Progenitor cell of endocrine pancreas (in vitro differentiated cells): ENCODE measurements at places on chromosomes 11 and 22. TPM values are rescaled to one million over a fixed set of nuclear protein-coding genes. Genes with fewer than 3 reads are reported as not detected.

Gene DDIAS
- total RNA-seq: 7.1 and 7.8 TPM in 2 replicates

Gene LIPT2
- total RNA-seq: 8.8 and 9.1 TPM in 2 replicates

Gene ZNF214
- 10.8 and 11.4 TPM in 2 replicates for total RNA-seq

Gene CCDC15
- total RNA-seq: 3.8 and 4.0 TPM in 2 replicates

Gene ART5
- total RNA-seq: 1.8 and 3.8 TPM in 2 replicates

Gene SCGB1D2
- total RNA-seq: not detected in 2 replicates

Gene TST
- total RNA-seq: 41.9 and 44.5 TPM in 2 replicates

Gene APLNR
- total RNA-seq: 0.12 TPM in 1 of 2 replicates, not detected in the other

- no peak for DNase-seq
- H3K4me1 ChIP-seq: peaks cover 10% of the 10 kb centered on the region
- no peaks in the 10 kb centered on the region for H3K36me3 ChIP-seq
These were observed 28.8 kb downstream of the TOB2 start for GRCh38 chr22:41417622-41418390.

- no peak overlapping the region for H3K27ac ChIP-seq
- no peak overlapping the region for H3K4me3 ChIP-seq
These were observed 129.5 kb downstream of the SLC1A2 start for GRCh38 chr11:35289821-35290220.

- no peak overlapping the region for H3K27ac ChIP-seq
- no peak for DNase-seq
- no peaks in the 10 kb centered on the region for H3K36me3 ChIP-seq
- H3K4me1 ChIP-seq: peaks cover 3% of the 10 kb centered on the region
These were observed 106.9 kb downstream of the WT1 start for GRCh38 chr11:32328392-32328791.

DNA sequence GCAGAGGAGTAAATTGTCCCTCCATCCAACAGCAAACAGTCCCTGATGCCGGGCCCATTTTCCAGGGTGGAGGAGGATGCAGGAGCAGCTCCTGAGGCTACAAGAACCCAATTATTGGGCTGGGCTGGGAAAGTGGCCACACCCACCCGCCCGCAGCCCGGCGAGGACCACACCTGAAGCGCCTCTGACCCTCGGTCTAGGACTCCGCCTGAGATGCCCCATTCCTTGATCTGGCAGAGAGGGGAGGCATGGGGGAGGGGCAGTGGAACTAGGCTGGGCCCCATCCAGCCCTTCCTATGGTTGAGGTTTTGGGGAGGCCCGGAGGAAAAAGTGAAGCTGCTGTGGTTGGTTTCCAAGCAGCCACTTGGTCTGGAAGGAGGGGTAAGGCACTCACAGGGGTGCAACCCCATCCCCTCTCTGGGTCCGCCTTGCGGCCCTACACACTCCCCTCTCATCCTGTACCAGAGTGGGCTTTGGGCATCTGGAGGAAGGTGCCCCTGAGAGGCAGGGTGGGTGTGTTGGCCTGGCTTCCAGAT, 2.4 kb upstream of the LGALS1 start:
- no peaks in the 10 kb centered on the region for H3K36me3 ChIP-seq
- no peak overlapping the region for H3K4me3 ChIP-seq
- H3K4me1 ChIP-seq: peaks cover 1% of the 10 kb centered on the region
- no peak overlapping the region for H3K27ac ChIP-seq
- peaks cover 11% of the 10 kb centered on the region for H3K27me3 ChIP-seq

GRCh38 chr11:130449996-130450769, 1.7 kb downstream of the ADAMTS15 start:
- H3K27me3 ChIP-seq: peaks cover 71% of the 10 kb centered on the region
- peaks cover 5% of the 10 kb centered on the region for H3K4me1 ChIP-seq
- DNase-seq: peak; percentile 53
- peak overlapping the region; percentile 77 for H3K4me3 ChIP-seq
- H3K36me3 ChIP-seq: no peaks in the 10 kb centered on the region

DNA sequence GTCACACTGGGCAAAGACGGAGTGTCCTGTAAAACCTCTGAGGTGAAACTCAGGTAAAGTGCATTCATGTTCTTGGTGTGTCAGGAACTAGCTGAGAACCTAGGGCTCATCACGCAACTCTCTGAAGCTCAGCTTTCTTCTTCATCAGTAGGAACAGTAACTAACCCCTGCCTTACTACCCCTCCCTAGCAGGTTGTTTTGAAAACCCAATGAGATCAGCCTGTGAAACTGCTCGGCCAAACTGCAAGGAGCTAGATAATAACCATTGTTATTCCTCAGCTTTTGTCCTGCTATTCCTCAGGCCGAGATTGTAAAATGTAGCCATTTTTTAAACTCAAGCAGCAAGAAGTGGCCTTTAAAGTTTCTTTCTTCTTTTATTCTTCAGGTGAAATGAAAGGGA, 9.8 kb upstream of the FJX1 start:
- H3K4me1 ChIP-seq: no peaks in the 10 kb centered on the region
- H3K4me3 ChIP-seq: no peak overlapping the region
- peaks cover 27% of the 10 kb centered on the region for H3K27me3 ChIP-seq
- no peak for DNase-seq

DNA sequence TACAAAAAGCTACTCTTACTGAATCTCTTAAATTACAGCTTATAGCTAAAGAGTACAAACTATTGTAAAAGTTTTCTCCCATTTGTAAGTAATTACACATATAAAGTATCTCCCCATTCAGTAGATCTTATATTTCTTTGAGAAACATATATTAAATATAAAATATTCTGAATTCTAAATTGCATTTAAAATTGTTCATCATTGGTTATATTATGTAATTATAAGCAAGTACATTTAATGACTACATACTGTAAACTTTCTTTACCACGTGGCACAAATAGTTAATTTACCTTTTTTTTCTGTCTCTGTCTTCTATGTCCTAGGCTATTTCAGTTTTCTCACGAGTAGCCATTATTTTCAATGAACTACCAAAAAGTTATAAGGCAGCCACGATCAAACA, 101.2 kb upstream of the SERPIND1 start:
- H3K36me3 ChIP-seq: no peaks in the 10 kb centered on the region
- H3K27me3 ChIP-seq: no peaks in the 10 kb centered on the region
- H3K4me3 ChIP-seq: no peak overlapping the region

DNA sequence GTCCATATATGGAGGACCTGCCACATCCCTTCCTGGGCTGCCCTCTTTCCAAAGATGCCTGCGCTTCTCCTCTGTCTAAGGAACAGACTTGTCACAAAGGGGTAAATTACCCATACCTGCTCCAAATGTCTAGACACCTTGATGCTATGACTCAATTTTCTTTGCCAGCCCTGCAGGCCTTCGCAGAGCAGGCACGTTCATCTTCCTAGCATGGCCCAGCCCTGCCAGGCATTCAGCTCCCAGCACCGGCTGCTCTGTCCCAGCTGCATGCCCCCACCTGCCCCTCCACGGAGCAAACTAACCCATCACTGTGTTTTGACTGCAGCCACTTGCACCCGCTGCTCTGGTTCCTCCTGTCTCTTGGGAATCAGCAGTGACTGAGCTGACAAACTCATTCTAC, 526.1 kb downstream of the MIAT start:
- no peak overlapping the region for H3K27ac ChIP-seq
- peaks cover 27% of the 10 kb centered on the region for H3K27me3 ChIP-seq
- no peak overlapping the region for H3K4me3 ChIP-seq
- no peaks in the 10 kb centered on the region for H3K36me3 ChIP-seq

GRCh38 chr22:30425616-30426387, at the start of gene MTFP1:
Gene MTFP1, plus strand, starts transcription at chr22:30425768. Its CDS starts 112 bp downstream, at chr22:30425880.
- H3K27me3 ChIP-seq: no peaks in the 10 kb centered on the region
- H3K27ac ChIP-seq: peak within 1 kb of the TSS; percentile 84
- H3K4me1 ChIP-seq: peaks cover 26% of the 10 kb centered on the region
- peaks cover 1% of the 10 kb centered on the region for H3K36me3 ChIP-seq

DNA sequence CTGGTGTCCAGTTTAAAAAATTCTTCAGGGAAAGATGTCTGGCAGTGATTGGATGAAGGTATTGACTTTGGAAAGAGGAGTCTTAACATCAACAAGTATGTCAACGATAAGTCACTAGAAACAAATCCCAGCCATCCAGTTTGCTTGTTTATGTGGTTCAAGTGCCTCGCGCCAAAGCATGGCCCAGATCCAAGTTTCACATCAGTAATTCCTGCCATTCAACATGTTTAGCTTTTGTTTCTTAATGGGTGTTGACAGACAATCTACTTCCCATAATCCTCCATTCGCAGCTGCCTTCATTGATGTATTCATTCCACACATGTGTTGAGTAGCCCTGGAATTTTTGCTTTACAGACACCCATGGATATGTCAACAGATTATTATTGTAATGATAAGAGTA, 77.8 kb downstream of the UBASH3B start:
- DNase-seq: no peak
- H3K4me1 ChIP-seq: peaks cover 6% of the 10 kb centered on the region
- no peaks in the 10 kb centered on the region for H3K36me3 ChIP-seq
- H3K27me3 ChIP-seq: peaks cover 9% of the 10 kb centered on the region

GRCh38 chr11:103673773-103674172, 362.7 kb upstream of the DDI1 start:
- no peak overlapping the region for H3K4me3 ChIP-seq
- no peak overlapping the region for H3K27ac ChIP-seq
- no peaks in the 10 kb centered on the region for H3K4me1 ChIP-seq
- H3K27me3 ChIP-seq: no peaks in the 10 kb centered on the region
- DNase-seq: no peak

GRCh38 chr11:131662993-131663392, 292.6 kb downstream of the NTM start:
- H3K36me3 ChIP-seq: no peaks in the 10 kb centered on the region
- peaks cover 12% of the 10 kb centered on the region for H3K4me1 ChIP-seq
- no peak overlapping the region for H3K27ac ChIP-seq
- H3K4me3 ChIP-seq: no peak overlapping the region
- no peak for DNase-seq

DNA sequence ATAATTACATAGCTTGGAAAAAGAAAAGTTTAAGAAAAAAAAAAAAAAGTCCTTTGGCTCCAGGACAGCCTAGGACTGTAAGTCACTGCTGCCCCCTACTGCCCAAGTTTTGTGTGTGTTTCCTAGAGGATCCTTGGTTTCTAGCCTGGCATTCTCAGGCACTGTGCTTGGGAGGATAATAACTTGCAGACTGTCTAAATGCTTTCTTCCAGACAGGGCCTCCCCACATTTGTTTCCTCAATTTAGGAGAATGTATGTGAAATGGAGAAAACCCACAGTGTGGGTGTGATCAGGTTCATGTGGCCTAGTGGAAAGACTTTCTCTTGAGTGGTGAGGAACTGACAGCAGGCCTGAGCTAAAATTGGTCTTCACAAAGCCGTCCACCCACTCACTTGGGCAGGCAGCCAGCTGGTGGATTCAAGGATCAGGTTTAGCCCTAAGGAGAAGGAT, 191.0 kb downstream of the NAV2 start:
- peak; percentile 66 for DNase-seq
- H3K36me3 ChIP-seq: peaks cover 5% of the 10 kb centered on the region
- H3K27ac ChIP-seq: no peak overlapping the region

GRCh38 chr11:66542362-66542761, 3.5 kb downstream of the ZDHHC24 start:
- no peak overlapping the region for H3K4me3 ChIP-seq
- H3K36me3 ChIP-seq: peaks cover 9% of the 10 kb centered on the region
- no peaks in the 10 kb centered on the region for H3K27me3 ChIP-seq
- peaks cover 10% of the 10 kb centered on the region for H3K4me1 ChIP-seq

- DNase-seq: no peak
- H3K27ac ChIP-seq: no peak within 1 kb of the TSS
- no peaks in the 10 kb centered on the region for H3K36me3 ChIP-seq
- no peaks in the 10 kb centered on the region for H3K4me1 ChIP-seq
- H3K4me3 ChIP-seq: peak within 1 kb of the TSS; percentile 64
These were observed at the start of gene LRRC32 for GRCh38 chr11:76670485-76671236. Gene LRRC32, minus strand, starts transcription at chr11:76670747. Its CDS starts 4,793 bp downstream, at chr11:76665954.

DNA sequence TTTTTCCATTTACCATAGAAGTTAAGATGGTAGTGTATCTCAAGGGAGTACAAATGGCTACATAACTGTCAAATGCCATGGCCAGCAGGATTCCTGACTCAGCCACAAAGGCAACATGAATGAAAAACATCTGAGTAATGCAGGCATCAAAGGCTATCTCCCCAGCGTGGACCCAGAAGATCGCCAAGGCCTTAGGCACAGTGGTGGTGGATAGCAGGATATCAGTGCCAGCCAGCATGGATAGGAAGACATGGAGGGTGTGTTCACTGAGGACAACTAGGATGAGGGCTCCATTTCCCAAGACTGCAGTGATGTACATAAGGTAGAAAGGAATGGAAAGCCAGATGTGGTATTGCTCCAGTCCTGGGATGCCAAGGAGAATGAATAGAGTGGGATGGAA, 18.0 kb downstream of the OR52B2 start:
- H3K27me3 ChIP-seq: no peaks in the 10 kb centered on the region
- no peak overlapping the region for H3K27ac ChIP-seq
- H3K36me3 ChIP-seq: peaks cover 1% of the 10 kb centered on the region
- no peak overlapping the region for H3K4me3 ChIP-seq
- peaks cover 3% of the 10 kb centered on the region for H3K4me1 ChIP-seq

DNA sequence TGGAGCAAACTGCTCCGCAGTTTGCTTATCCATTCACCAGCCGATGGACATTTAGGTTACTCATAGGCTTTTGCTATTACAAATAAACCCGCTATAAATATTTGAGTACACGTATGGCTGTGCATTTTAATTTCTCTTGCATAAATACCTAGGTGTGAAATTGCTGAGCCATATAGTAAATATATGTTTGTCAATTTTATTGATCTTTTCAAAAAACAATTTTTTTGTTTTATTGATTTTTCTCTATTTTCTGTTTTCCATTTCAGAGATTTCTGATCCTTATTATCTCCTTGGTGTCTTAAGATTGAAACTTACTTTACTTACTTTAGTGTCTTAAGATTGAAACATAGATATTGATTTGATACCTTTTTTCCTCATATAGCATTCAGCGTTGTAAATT, 4.5 kb downstream of the ZNF74 start:
- peaks cover 5% of the 10 kb centered on the region for H3K36me3 ChIP-seq
- peaks cover 39% of the 10 kb centered on the region for H3K4me1 ChIP-seq
- DNase-seq: no peak
- no peaks in the 10 kb centered on the region for H3K27me3 ChIP-seq
- no peak overlapping the region for H3K27ac ChIP-seq
- H3K4me3 ChIP-seq: no peak overlapping the region

DNA sequence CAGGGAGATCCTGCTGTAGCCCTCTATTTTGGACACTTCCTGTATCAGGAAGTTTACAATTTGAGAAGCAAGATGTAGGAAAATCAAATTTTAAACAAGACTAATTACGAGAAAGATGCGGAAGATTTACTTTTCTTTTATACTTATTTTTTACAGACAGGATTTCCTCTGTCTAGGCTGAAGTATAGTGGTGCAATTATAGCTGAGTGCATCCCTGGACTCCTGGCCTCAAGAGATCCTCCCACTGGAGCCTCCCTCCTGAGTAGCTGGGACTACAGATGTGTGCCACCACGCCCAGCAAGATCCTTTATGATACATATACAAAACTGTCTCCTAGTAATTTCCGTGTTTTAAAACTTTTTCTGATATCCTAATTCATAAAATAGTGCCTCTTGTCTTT, 17.2 kb upstream of the CARD18 start:
- no peaks in the 10 kb centered on the region for H3K4me1 ChIP-seq
- H3K36me3 ChIP-seq: no peaks in the 10 kb centered on the region
- H3K4me3 ChIP-seq: no peak overlapping the region
- no peak for DNase-seq
- no peak overlapping the region for H3K27ac ChIP-seq
- no peaks in the 10 kb centered on the region for H3K27me3 ChIP-seq

- peaks cover 18% of the 10 kb centered on the region for H3K27me3 ChIP-seq
- H3K36me3 ChIP-seq: no peaks in the 10 kb centered on the region
- H3K4me3 ChIP-seq: no peak overlapping the region
- no peak for DNase-seq
- peaks cover 11% of the 10 kb centered on the region for H3K4me1 ChIP-seq
- H3K27ac ChIP-seq: no peak overlapping the region
These were observed 19.2 kb upstream of the TH start for GRCh38 chr11:2190657-2191471.
